Breast epithelium (tissue), 4 donors: ENCODE measurements at places on chromosomes 5 and 9. TPM values are rescaled to one million over a fixed set of nuclear protein-coding genes. Genes with fewer than 3 reads are reported as not detected.

DNA sequence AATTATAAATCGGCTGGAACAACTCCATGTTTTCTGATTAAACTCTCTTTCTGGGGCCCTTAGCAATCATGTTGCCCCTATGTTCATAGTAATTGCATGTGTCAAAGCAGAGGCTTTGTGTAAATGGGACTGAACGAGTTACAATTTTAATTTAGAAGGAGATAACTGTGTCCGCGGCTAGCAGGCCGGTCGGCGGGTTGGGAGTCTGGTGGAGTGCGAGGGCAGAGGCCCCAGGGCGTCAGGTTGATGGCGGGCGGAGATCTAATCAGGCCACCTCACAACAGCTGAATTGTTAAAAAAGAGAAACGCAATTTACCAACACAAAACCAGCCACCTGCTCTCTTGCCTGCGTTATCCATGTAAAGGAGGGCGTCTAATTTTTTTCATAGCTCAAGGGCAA is 134.9 kb upstream of the LPCAT1 start:
- peak; percentile 12 for DNase-seq
- H3K36me3 ChIP-seq, result no peaks in the 10 kb centered on the region
- no peaks in the 10 kb centered on the region for H3K4me1 ChIP-seq
- no peaks in the 10 kb centered on the region for H3K27me3 ChIP-seq
- H3K27ac ChIP-seq, result no peak overlapping the region

GRCh38 chr5:150352244-150353031 is 5.1 kb upstream of the TCOF1 start:
- no peaks in the 10 kb centered on the region for H3K4me1 ChIP-seq
- H3K27ac ChIP-seq, result peak overlapping the region; percentile 65
- no peaks in the 10 kb centered on the region for H3K27me3 ChIP-seq

DNA sequence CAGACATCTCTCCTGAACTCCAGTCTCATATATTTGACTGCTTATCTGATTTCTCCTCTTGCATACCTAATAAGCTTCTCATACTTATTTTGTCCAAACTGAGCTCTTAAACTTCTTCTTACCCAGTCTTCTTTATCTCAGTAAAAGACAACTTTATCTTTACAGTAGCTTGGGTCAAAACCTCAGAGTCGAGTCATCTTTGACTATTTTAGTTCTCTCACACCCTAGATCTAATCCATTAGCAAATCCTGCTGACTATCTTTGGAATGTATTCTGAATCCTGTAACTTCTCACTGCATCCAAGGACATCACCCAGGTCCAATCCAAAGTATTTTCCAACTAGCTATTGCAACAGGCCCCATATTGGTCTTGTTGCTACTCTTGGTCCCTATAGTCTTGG is 11.8 kb upstream of the JAK2 start:
- no peak overlapping the region for H3K27ac ChIP-seq
- no peaks in the 10 kb centered on the region for H3K4me1 ChIP-seq
- H3K4me3 ChIP-seq, result no peak overlapping the region
- no peak for DNase-seq
- H3K36me3 ChIP-seq, result no peaks in the 10 kb centered on the region

The BNC2 gene
- 15.8 TPM for total RNA-seq

The RAD1 gene
- 23.3 TPM for total RNA-seq

The PCDHGA8 gene
- total RNA-seq, result 7.2 TPM

GRCh38 chr9:79598562-79599345 is 27.0 kb downstream of the TLE4 start:
- no peaks in the 10 kb centered on the region for H3K4me1 ChIP-seq
- no peaks in the 10 kb centered on the region for H3K36me3 ChIP-seq
- DNase-seq, result no peak
- H3K4me3 ChIP-seq, result no peak overlapping the region

The ASPN gene
- total RNA-seq, result 3.9 TPM

GRCh38 chr9:27108981-27109541 is at the start of gene TEK:
TSS of gene TEK (plus strand) at chr9:27109225. CDS start at chr9:27109591, 366 bp downstream.
- no peak within 1 kb of the TSS for H3K27ac ChIP-seq
- no peaks in the 10 kb centered on the region for H3K27me3 ChIP-seq
- H3K4me3 ChIP-seq, result peak within 1 kb of the TSS; percentile 15
- DNase-seq, result no peak
- H3K4me1 ChIP-seq, result no peaks in the 10 kb centered on the region

- no peaks in the 10 kb centered on the region for H3K27me3 ChIP-seq
- DNase-seq, result no peak
- H3K36me3 ChIP-seq, result no peaks in the 10 kb centered on the region
- no peaks in the 10 kb centered on the region for H3K4me1 ChIP-seq
Measured at GRCh38 chr9:100730086-100730485, 152.2 kb downstream of the CAVIN4 start.

DNA sequence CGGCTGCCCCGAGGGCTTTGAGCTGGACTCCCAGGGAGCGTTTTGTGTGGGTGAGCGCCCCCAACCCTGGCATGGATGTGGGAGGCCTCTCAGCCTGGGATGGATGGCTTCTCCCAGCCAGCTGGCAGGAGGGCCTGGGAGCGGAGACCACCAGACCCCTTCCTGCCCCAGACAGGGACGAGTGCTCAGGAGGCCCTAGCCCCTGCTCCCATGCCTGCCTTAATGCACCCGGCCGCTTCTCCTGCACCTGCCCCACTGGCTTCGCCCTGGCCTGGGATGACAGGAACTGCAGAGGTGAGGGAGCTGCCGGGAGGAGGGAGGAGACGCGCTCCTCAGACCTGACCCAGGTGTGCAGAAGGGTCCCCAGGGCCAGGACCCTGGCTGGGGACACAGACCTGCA is 17.4 kb upstream of the ASS1 start:
- no peak overlapping the region for H3K4me3 ChIP-seq
- no peaks in the 10 kb centered on the region for H3K4me1 ChIP-seq
- H3K27me3 ChIP-seq, result no peaks in the 10 kb centered on the region
- no peak for DNase-seq
- H3K36me3 ChIP-seq, result no peaks in the 10 kb centered on the region

- no peaks in the 10 kb centered on the region for H3K36me3 ChIP-seq
- no peak overlapping the region for H3K4me3 ChIP-seq
- H3K4me1 ChIP-seq, result no peaks in the 10 kb centered on the region
- no peak for DNase-seq
Measured at GRCh38 chr5:34001241-34001841, 6.5 kb downstream of the AMACR start.

The SEMA5A gene
- 35.4 TPM for total RNA-seq

The FGFR4 gene
- total RNA-seq, result 4.5 TPM

The UGT3A2 gene
- total RNA-seq, result not detected

GRCh38 chr5:36443941-36444340 is 142.2 kb upstream of the RANBP3L start:
- no peak overlapping the region for H3K27ac ChIP-seq
- no peaks in the 10 kb centered on the region for H3K27me3 ChIP-seq
- no peak for DNase-seq
- no peaks in the 10 kb centered on the region for H3K36me3 ChIP-seq
- H3K4me3 ChIP-seq, result no peak overlapping the region

GRCh38 chr9:134656334-134657006 is 14.9 kb downstream of the COL5A1 start:
- no peak overlapping the region for H3K27ac ChIP-seq
- H3K36me3 ChIP-seq, result no peaks in the 10 kb centered on the region
- peaks cover 4% of the 10 kb centered on the region for H3K4me1 ChIP-seq
- H3K4me3 ChIP-seq, result no peak overlapping the region
- H3K27me3 ChIP-seq, result no peaks in the 10 kb centered on the region
- no peak for DNase-seq

GRCh38 chr9:69276775-69277174 is 48.2 kb upstream of the ENTREP1 start:
- no peak overlapping the region for H3K4me3 ChIP-seq
- H3K4me1 ChIP-seq, result no peaks in the 10 kb centered on the region
- no peaks in the 10 kb centered on the region for H3K27me3 ChIP-seq
- no peak overlapping the region for H3K27ac ChIP-seq

DNA sequence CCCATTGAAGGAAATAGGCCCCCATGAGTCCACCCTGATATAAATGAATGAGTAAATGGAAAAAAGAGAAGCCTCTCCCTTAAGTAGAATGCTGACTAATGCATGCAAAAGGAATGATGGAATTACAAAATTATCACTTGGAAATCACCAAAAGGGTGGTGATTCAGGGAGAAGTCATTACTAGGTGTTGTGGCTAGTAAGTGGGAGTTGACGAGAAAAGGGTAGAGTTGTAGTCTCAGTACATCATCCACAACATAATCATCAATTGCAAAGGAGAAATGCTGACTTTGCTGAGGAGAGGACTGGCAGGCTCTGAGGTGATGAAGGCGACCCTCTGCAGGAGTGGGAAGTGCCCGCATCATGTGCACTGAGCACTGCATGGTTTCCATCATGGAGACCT is 201.5 kb upstream of the S1PR3 start:
- no peaks in the 10 kb centered on the region for H3K4me1 ChIP-seq
- H3K36me3 ChIP-seq, result no peaks in the 10 kb centered on the region
- no peak for DNase-seq

The INPP5E gene
- 6.2 TPM for total RNA-seq

- H3K4me3 ChIP-seq, result no peak overlapping the region
- H3K27ac ChIP-seq, result no peak overlapping the region
- no peaks in the 10 kb centered on the region for H3K36me3 ChIP-seq
- DNase-seq, result no peak
- no peaks in the 10 kb centered on the region for H3K4me1 ChIP-seq
Measured at GRCh38 chr9:81861644-81862043, 66.6 kb upstream of the SPATA31D4 start.

- no peak overlapping the region for H3K27ac ChIP-seq
- no peaks in the 10 kb centered on the region for H3K36me3 ChIP-seq
- no peaks in the 10 kb centered on the region for H3K4me1 ChIP-seq
- no peaks in the 10 kb centered on the region for H3K27me3 ChIP-seq
- DNase-seq, result no peak
- no peak overlapping the region for H3K4me3 ChIP-seq
Measured at GRCh38 chr5:2986301-2986700, 234.8 kb upstream of the IRX2 start.

DNA sequence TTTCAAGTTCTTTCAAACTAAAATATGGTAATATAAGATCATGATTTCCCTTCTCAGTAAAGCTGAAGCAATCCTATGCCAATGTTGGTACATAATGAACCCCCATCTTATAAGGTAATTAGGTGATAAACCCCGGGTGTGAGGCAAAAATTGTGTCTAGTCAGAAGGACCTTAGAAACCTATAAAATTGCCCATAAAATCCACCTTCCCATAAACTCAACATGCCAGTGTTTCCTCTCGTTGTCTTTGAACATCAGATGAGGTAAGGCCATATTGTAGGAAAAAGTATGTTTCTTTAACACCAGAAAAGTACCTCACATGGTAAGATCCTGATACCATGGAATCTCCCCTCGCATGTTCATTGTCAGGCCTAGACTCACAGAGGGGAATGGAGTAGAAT is 43.3 kb downstream of the SNCAIP start:
- no peak for DNase-seq
- no peak overlapping the region for H3K27ac ChIP-seq
- no peaks in the 10 kb centered on the region for H3K4me1 ChIP-seq

The NRG2 gene
- total RNA-seq, result 7.2 TPM

GRCh38 chr9:95715868-95716435 is 159.5 kb upstream of the ERCC6L2 start:
- no peak for DNase-seq
- H3K36me3 ChIP-seq, result no peaks in the 10 kb centered on the region
- H3K27ac ChIP-seq, result no peak overlapping the region
- H3K27me3 ChIP-seq, result no peaks in the 10 kb centered on the region
- no peak overlapping the region for H3K4me3 ChIP-seq
- H3K4me1 ChIP-seq, result no peaks in the 10 kb centered on the region

- H3K36me3 ChIP-seq, result no peaks in the 10 kb centered on the region
- no peaks in the 10 kb centered on the region for H3K27me3 ChIP-seq
- H3K27ac ChIP-seq, result no peak overlapping the region
- DNase-seq, result no peak
- H3K4me1 ChIP-seq, result no peaks in the 10 kb centered on the region
Measured at GRCh38 chr9:76690973-76691370, 73.3 kb upstream of the PCA3 start.

DNA sequence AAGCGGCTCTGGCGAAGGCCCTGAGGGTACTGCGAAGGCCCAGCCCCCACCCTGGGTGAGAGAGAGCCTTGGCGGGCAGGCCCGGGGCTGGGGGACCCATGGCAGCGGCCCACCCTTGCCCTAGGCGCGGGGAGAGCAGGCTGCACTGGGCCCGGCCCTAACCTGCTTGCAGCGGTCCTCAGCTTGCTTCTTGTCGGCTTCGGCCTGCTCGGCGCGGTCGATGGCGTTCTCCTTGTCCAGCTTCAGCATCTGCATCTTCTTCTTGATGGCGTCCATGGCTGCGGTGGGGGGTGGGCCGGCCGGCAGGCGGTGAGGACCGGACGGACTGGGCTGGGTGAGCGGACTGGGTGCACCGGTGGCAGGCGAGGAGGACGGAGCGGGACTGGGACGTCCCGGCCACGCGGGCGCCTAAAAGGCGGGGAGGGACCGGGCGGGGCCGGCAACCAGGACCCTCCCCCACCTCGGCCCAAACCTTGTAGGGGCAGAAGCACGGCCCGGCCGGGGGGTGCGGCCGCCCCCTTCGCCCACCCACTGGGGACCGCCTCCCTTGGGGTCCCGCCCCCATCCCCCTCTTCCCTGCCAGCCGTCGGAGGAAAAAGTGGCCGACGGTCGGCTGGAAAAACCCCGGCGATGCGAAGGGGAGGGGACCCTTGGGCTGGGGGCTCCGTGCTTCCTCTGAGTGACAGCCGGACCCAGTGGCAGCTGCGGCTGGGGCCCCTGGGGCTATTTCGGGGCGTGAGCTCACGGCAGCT is at the start of gene TPM2:
Gene TPM2, minus strand, starts transcription at position 384 of the 752 bp plus-strand sequence. Its CDS starts 108 bp downstream, at position 276.
- H3K36me3 ChIP-seq, result no peaks in the 10 kb centered on the region
- DNase-seq, result peak; percentile 88
- peak within 1 kb of the TSS; percentile 81 for H3K4me3 ChIP-seq
- no peaks in the 10 kb centered on the region for H3K27me3 ChIP-seq
- peaks cover 3% of the 10 kb centered on the region for H3K4me1 ChIP-seq

DNA sequence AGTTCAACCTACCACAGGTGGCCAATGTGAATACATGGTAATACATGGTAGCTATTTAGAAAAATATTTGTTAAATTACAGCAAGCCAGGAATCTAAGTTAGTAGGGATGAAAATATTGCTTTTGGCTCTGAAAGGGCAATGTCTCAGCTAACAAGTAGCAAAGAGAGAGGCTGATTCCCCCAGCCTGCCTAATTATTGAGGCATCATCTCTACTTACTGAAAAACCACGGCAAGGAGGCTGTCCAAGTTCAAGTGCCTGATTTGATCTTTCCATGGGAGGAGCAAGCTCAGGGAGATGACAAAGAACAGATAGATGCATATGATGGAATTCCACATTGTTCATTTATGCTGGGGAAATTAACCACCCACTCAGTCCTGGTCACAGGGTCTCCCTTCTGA is 28.7 kb upstream of the UBTD2 start:
- H3K27ac ChIP-seq, result no peak overlapping the region
- H3K27me3 ChIP-seq, result no peaks in the 10 kb centered on the region
- H3K4me3 ChIP-seq, result no peak overlapping the region
- no peak for DNase-seq
- H3K36me3 ChIP-seq, result no peaks in the 10 kb centered on the region
- no peaks in the 10 kb centered on the region for H3K4me1 ChIP-seq

- H3K4me3 ChIP-seq, result peak overlapping the region; percentile 13
- H3K27ac ChIP-seq, result peak overlapping the region; percentile 62
- DNase-seq, result no peak
- no peaks in the 10 kb centered on the region for H3K36me3 ChIP-seq
- H3K27me3 ChIP-seq, result no peaks in the 10 kb centered on the region
Measured at GRCh38 chr9:116471093-116471906, 215.8 kb upstream of the TRIM32 start.

GRCh38 chr5:118614731-118615456 is 373.5 kb downstream of the DTWD2 start:
- H3K4me3 ChIP-seq, result no peak overlapping the region
- H3K4me1 ChIP-seq, result no peaks in the 10 kb centered on the region
